C1 segment of cervical spinal cord (tissue), 14 donors: ENCODE measurements at places on chromosomes 7 and 10.

DNA sequence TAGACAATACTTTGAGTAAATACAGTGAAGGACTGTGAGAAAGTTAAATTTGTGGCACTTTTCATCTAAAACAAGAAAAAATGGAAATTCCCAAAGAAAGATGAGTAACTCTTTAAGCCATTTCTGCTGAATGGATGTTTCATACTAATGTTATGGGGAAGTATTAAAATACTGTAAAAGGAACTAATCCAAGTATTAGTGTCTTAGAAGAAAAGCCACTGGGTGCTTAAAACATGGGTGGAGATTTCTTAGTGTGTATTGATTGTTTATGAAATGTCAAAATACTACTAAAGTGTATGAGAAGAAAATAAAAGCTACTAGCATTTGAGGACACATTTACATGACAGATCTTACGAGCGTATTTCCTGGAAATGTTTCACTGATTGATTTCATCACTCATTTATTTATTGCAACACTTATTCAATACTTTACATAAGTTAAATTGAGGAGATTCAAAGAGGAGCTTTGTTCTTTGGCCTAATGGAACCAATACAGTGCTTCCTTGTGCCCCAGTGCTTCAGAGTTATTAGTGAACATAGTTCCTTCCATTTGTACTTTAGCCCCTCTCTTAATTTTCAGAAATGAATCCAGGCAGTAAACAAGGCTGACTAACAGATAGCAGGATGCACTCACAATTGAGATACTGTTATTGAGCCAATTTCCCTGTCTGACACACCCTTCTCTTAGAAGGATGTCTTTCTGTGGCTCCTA is 155.5 kb upstream of the AHR start:
- no peak for DNase-seq

DNA sequence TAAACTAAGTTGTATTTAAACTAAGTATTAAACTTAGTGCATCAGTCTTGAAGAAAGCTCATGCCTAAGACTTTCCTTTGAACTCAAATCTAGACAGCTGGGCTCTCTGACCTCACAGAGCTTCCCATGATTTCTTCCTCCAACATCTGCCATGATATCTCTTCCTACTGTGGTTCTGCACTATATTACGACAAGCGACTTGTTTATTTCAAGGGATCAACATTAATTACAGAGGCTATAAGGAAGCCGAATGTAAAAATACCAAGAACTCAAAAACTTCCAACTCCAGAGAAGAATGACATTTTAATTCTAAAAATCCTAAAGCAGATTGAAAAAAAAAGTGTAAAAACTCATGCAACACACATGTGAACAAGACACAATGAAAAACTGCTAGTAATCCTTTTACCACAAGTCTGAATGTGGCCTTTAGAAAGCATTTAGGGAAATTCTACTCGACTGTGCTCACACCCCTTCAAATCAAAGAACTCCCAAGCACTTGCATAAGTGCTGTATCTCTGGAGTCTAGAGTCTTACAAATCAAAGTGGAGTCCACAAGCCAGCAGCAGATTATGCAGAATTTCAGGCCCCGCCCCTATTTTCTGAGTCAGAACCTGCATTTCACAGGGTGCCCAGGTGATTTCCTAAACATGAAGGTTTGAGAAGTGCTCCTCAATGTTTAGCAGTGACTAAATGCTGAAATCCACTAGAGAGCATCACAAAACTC is 22.7 kb upstream of the WASHC2A start:
- DNase-seq, result no peak

GRCh38 chr10:122147663-122148062 is 123.4 kb upstream of the BTBD16 start:
- no peak for DNase-seq

GRCh38 chr7:72437061-72437585 is 25.0 kb upstream of the CALN1 start:
- DNase-seq, result no peak

- no peak for DNase-seq
Measured at GRCh38 chr10:82981137-82981723, 1106.2 kb downstream of the NRG3 start.

DNA sequence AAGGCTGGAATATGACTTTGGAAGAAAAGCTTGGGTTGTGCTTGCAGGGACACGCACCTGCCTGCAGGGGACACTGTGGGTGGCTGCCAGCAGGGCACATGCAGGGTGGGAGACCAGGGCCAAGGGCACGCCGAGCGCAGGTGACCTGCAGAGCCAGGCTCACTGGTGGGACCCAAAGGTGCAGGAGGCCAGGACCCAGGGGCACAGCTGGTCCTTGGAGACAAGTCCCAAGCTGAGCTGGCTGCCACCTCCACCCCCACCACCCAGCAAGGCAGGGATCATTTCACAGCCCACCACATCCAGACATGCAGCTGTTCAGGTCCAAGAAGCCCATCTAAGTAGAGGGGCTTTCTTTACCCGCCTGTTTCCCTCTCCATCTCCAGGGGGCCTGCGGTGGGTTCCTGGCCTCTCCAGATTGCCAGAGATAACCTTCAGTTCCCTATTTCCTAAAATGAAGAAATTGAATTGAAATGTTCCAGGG is 13.8 kb upstream of the CLIP2 start:
- no peak for DNase-seq

DNA sequence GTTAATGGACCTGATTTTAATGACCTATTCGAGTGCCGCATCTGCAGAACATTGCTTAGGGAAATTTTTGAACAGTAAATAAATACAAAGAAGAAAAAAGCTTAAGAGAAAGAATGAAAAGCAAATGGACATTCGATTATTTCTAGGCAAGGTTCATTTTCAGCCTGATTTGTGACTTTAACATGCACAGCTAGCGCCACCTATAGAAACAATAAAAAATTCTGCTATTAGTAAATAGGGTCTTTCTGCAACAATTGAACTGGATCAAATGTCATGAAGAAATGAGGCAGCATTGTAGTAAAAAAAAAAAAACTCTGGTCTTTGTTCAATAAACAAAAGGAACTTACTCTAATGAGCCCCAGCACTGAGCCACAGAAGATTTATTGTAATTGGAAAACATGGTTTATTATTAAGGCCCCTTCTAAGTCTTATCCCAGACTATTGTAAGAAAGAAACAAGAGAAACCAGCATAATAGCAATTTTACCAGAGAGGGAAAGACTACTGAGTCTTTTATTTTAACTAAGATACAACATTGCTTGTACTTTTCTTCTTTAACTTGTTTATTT is 41.4 kb upstream of the GHITM start:
- DNase-seq, result no peak

GRCh38 chr7:80785276-80785675 is 133.6 kb downstream of the SEMA3C start:
- DNase-seq, result no peak

GRCh38 chr7:155709453-155709852 is 65.0 kb downstream of the RBM33 start:
- DNase-seq, result no peak

GRCh38 chr10:132608511-132609195 is 71.1 kb downstream of the INPP5A start:
- DNase-seq, result no peak

DNA sequence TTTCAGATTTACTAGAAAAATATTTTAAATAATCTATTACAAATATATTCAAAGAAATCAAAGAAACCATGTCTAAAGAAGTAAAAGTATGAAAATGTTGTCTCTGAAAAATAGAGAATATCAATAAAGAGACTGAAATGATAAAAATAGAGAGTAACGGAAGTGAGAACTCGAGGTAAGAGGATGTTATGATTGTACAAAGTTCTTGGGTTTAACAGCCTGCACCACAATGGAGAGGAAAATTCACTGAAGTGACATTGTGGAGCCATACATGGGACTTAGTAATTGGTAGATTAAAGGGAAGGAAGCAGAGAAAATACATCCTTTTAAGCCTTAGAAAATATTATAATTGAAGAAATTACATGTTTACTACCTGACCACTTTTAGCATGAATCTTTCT is 77.9 kb downstream of the THSD7A start:
- DNase-seq, result no peak

DNA sequence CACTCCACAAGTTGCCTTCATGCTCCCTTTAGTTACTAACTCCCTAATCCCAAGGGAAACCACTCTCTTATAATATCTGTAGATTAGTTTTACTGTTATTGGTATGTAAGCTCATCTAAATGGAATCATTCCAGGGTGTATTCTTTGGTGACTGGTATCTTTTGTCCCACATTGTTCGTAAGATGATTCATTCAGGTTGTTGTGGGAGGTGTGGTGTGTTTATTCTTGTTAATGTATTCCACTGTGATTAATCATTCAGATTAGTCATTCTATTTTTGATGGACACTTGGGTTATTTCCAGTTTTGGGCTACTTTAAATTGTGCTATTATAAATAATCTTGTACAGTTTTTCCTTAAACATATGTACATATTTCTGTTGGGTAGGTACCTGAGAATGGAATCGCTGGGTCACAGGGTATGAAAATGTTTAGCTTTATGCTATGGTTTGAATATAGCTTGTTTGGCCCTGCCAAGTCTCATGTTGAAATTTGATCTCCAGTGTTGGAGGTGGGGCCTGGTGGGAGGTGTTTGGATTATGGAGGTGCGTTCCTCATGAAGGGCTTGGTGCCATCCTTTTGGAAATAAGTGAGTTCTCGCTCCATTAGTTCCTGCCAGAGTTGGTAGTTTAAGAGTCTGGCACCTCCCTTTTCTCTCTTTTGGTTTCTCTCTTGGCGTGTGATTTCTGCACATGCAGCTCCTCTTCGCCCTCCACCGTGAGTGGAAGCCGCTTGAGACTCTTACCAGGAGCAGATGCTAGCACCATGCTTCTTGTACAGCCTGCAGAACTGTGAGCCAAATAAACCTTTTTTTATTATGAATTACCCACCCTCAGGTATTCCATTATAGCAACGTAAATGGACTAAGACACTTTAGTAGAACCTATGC is 13.8 kb downstream of the BTRC start:
- no peak for DNase-seq

- DNase-seq, result no peak
Measured at GRCh38 chr7:36690514-36691187, 33.6 kb downstream of the AOAH start.

GRCh38 chr10:132298038-132298881 is 9.5 kb downstream of the STK32C start:
- DNase-seq, result no peak

- no peak for DNase-seq
Measured at GRCh38 chr10:12755075-12755474, 246.4 kb downstream of the CCDC3 start.

DNA sequence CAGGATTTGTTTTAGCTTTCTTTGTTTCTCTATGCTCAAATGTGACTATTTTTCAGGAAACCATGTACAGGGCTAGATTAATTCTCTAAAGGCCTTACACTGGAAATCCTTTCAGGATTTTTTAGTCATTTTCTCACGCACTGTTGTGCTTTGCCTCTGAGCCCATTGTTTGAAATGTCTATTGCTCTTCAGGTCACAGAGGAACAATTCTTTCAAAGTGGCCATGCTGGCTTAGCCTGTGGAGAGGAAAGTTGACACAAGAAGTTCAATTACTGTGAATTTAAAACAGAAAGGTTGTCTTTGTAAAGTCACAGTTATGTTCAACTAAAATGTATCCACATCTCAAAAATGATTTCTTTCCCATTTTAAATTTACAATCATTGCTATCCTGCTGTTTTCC is 1071.7 kb upstream of the POT1 start:
- no peak for DNase-seq

DNA sequence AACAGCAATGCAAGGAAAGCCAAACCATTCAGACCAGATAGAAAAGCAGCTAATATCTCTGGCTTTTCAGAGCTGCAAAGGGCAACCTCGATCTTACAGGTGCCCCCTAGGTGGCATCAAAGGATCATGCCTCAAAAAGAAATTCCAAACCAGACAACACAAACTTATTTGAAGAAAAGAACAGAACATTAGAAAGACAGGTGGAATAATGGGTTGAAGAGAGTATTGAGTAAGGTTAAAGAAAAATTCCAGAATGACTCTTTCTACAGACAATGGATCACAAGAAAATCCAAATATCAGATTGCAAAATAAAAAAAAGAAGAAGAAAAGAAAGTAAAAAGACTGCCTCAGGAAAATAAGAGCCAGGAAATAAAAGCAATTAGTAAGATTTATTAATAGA is 213.7 kb downstream of the ELMO1 start:
- DNase-seq, result no peak

- no peak for DNase-seq
Measured at GRCh38 chr7:139330333-139331030, 10.7 kb upstream of the FMC1 start.

DNA sequence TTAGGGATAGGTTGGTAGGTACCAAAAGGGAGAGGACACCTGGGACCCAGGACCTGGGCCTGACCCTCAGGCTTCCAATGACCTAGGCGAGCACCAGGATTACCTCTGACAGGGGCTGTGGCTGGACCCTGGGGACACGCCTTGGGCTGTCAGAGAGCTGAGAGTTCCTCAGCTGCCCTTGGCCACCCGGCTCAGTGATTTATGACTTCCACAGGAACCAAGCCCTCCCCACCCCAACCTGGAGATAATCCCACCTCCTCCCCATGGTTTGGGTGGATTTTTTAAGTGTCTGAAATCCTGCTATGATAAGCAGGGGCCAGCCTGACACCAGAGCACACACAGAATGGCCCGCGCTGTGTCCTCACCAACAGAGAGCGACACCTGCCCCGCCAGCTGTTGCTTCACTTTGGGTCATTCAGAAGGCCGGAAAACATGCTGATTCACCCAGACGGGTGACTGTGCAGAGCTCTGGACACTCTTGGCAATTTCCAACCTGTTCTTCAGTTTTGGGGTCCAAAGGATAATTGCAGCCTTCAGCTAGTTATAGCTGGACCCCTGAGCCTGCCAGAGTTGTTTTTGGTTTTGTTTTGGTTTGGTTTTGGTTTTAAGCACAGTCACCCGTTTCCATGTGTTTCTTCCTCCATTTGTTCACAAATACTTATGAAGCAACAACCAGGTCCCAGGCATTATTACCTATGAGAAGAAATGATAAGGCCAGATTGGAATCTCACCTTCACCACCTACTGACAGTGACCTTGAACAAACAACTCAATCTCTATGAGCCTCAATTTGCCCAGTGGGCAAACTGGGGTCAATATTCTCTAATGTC is 78.2 kb downstream of the RAB11FIP2 start:
- DNase-seq, result no peak

DNA sequence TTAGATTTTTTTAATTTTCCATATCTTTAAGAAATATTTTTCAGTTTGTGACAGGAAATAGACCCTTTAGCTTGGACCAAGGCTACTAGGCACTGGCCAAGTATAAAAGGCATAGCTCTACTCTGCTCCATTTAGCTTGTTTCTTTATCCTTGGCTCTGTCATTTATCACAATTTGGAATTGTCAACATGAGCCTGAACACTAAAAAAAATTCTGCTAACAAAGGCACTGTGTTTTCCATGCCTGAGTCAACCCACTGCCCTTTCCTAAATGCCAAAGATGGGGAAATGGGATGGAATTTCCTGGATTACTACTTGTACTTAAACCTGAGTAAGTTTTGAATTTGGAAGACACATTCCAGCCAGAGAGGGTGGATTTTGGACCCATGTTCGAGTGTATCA is 128.4 kb downstream of the NSUN6 start:
- DNase-seq, result no peak

- no peak for DNase-seq
Measured at GRCh38 chr10:89633484-89633883, 11.6 kb downstream of the PANK1 start.
